Stimulated activated CD8-positive, alpha-beta memory T cell treated with anti-CD3 and anti-CD28 coated beads, Interleukin-7, amount 100 ng/mL, for 1 hour (primary cell): ENCODE measurements at places on chromosomes 1 and 21.

DNA sequence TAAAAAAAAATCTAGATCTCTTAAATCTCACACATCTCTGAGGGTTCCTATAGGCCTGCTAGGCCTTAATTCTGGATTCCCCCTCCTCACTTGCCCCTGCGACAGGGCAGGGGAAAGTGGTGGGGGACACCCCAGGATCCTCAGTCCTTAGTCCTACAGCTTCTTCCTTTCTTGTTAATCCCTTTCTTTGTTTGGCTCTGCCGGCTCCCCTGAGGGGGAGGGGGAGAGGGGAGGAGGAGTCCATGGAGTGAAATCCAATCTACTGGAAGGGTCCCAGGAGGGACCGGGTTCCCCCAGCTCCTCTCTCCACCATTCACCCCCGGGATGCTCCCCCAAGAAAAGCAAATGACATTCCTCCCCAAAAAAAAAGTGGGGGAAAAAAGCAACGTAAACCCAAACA lies 8.5 kb downstream of the MEX3A start:
- DNase-seq, result no peak

DNA sequence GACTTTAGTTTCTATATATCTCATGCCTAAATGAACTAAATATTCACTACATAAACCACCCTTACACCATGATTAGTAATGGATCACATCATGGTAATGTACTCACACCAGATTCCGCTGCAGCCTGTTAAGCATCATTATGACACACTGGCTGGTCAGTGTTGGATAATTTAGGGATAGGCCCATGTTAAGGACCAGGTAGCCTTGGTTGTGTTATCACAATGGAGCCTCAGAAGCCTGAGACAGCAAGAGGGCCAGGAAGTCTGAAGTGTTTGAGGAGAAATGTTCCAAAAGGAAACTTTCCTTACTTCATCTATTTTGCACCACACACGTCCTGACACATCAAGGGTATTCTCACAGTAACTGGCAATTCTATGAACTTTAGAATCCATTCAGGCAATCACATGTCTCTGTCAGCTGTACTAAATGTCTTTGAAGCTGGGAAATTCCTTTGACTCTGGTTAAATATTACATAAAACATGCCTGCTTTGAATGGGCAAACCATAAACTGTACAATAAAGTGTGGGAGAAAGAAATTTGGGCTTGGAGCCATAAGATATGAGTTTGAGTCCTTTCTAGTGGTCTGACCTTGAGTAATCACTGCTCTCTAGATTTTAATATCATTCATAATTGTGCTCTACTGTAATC lies 105.3 kb upstream of the DPT start:
- DNase-seq, result no peak

- DNase-seq, result no peak
These were observed 48.2 kb upstream of the A3GALT2 start for GRCh38 chr1:33369081-33369480.

DNA sequence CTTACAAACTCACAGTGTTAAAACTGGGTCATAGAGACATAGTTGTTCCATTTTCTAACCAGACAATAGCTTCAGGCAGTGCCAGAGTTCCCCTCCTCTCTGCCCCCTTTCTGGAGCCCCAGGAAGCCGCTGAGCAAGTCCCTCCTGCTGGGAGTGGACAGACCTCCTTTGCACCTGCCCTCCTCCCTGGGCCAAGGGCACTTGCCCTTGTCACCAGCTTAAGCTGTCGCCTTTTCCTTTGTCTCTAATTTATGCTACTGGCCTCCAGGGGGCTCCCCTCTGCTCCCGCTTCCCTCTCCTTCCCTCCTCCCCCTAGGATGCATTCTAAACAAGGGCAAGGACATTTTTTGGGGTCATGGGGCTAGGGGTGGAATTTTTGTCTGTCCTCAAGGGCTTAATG lies 182.4 kb downstream of the MIS18A start:
- no peak for DNase-seq

- DNase-seq, result no peak
These were observed 82.7 kb downstream of the NOS1AP start for GRCh38 chr1:162151900-162152829.

GRCh38 chr1:204414016-204414415 lies 2.4 kb upstream of the PPP1R15B start:
- DNase-seq, result no peak

DNA sequence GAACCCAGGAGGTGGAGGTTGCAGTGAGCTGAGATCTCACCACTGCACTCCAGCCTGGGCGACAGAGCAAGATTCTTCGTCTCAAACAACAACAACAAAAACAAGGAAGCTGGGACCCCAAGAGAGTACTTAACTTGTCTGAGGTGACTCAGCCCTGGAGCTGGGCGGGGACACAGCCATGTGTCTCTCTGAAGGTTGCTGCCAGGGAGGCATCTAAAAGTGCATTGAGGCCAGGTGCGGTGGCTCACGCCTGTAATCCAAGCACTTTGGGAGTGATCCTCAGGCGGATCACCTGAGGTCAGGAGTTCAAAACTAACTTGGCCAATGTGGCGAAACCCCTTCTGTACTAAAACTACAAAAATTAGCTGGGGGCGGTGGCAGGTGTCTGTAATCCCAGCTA lies 7.7 kb downstream of the IFI6 start:
- DNase-seq, result no peak

GRCh38 chr1:222373831-222374602 lies 173.9 kb downstream of the HHIPL2 start:
- DNase-seq, result no peak

DNA sequence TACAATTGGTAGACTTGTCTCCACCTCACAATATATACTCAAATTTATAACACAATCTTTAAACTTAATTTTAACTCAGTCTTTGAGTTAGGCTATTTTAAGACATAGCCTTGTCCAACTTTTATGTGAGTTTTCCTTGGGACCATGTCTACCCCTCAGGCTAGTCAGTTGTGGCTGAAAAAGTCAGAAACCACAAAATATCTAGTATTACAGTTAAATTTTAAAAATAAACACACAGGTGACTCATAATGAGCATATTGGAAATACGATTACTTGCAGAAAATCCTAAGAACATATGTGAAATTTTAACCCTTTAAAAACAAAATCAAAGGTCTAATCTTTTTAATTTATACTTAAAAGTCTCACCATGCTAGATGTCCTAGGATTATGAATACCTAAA lies 4.8 kb upstream of the ASB17 start:
- no peak for DNase-seq

- DNase-seq, result no peak
These were observed 4.6 kb upstream of the KCNA2 start for GRCh38 chr1:110610696-110611286.

GRCh38 chr1:163361123-163361934 lies 39.6 kb downstream of the NUF2 start:
- no peak for DNase-seq

DNA sequence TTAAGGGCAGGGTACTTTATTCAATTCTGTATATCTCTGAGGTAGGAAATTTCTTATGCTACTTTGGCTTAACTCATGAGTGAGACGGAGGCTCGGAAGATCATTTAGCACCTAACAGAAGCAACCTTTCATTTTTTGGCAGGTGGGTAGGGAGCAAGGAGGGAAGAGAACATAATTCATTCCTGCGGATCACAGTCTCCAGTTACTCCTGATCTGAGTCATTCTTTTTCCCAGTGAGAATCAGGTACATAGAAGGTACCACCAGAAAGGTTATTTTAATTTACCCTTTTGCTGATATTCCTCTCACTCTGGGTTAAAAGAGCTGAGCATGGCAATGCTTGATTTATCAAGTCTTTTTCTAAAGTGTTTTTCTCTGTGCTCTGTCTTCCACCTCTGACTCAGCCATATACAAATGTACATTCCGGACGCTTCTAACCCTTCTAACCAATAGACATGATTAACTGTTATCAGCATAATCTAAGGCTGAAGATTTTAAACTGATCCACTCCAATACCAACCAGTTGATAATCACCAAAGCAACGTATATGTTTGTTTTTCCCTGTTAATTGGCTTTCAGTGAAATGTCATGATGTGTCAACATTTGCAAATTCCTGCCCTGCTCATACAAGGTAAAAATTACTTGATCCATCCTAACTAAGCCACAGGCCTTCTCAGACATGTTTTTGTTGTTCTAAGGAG lies 271.7 kb downstream of the DUSP10 start:
- no peak for DNase-seq

DNA sequence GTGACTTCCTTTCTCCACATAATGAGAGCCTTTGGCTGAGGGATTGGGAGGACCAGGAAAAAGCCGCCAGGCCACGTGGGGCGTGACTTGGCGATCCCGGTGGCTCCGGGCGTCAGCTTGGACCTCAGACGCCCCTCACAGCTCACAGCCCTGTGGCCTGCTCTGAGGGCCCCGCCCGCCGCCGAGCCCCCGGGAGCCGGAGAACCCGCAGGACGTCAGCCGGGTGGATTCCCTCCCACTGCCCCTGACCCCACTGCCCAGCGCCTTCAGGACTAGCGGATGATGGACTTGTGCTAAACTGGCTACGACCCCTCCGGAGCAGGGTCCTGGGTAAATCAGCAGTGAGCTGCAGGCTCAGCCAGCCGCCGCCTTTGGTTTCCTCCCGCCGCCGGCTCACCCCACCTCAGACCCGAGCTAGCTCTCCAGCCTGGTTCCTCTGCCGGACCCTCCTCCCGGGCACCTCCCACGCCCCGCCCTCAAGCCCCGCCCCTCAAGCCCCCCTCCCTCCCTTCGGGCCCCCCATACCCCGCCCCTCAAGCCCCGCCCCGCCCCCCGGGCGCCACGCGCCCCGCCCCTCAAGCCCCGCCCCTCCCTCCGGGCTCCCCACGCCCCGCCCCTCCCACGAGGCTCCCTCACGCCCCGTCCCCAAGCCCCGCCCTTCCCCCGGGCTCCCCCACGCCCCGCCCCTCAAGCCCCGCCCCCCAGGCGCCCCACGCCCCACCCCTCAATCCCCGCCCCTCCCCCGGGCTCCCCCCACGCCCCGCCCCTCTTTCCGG lies 10.0 kb upstream of the FAAP20 start:
- no peak for DNase-seq

GRCh38 chr1:205456383-205456867 lies 580 bp upstream of the BLACAT1 start:
- DNase-seq, result no peak

DNA sequence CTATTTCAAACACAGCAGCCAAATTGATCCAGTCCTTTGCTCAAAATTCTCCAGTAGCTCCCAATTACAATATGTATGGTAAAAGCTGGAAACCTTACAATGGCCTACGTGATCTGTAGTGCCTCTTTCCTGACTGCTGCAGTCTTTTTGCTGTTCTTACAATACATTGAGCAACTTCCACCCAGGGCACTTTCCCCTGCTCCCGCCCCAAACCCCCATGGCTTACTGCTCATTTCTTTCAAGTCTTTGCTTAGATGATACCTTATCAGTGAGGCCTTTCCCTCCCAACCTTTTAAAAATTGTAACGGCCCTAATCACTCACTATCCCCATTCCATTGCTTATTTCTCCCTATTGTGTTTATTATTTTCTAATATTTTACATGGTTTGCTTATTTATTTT lies 43.9 kb upstream of the APOBEC4 start:
- no peak for DNase-seq

DNA sequence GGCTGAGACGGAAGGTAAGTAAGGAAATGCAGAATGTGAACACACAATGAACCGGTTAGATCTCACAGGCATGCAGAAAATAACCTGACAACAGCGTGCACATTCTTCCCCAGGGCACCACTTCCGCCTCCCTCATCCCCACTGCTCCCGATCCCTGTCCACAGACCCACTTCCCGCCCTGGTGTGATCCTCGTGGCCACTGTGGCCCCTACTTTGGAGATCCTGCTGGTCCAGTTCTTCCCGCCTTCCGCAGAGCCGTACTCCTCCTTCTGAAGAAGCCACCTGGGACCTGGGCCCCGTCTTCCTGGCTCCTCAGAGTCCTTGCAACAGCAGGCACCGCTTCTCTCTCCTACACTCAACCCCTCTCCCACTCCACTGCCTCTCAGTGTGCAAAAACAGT lies 1.4 kb upstream of the GSTM4 start:
- DNase-seq, result no peak

DNA sequence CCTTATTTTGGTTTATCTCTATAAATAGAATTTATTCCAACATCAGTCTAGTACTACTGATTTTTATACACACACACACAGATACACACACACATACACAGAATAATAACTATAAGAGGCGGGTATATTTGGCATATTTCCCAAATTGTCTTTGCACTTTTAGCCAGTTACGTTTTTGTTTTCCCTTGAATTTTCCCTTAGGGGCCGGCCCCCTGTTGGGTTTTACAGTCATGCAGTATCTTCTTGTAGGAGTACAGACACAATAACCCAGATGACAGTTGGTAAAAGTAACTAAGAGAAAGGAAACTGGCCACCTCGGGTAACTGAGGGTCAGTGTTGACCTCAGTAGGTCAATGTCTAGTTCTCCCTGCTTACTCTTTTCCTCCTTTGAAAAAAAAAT lies 50.9 kb downstream of the DISP1 start:
- DNase-seq, result no peak

- no peak for DNase-seq
These were observed 35.8 kb downstream of the ECE1 start for GRCh38 chr1:21254335-21254951.

DNA sequence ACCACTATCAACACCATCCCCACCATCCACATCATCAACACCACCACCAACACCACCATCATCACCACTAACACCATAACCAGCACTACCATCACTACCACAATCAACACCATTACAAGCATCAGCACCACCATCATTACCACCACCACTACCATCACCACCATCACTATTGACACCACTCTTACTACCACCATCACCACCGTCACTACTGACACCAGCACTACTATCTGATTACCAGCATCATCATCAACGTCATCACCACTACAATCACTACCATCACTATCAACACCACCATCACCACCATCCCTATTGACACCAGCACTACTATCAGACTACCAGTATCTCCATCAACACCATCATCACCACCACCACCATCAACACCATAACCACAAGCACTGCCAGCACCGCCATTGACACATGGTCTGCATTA lies 106.1 kb upstream of the RUNX3 start:
- no peak for DNase-seq

- no peak for DNase-seq
These were observed 41.1 kb downstream of the NKAIN1 start for GRCh38 chr1:31198600-31198999.

DNA sequence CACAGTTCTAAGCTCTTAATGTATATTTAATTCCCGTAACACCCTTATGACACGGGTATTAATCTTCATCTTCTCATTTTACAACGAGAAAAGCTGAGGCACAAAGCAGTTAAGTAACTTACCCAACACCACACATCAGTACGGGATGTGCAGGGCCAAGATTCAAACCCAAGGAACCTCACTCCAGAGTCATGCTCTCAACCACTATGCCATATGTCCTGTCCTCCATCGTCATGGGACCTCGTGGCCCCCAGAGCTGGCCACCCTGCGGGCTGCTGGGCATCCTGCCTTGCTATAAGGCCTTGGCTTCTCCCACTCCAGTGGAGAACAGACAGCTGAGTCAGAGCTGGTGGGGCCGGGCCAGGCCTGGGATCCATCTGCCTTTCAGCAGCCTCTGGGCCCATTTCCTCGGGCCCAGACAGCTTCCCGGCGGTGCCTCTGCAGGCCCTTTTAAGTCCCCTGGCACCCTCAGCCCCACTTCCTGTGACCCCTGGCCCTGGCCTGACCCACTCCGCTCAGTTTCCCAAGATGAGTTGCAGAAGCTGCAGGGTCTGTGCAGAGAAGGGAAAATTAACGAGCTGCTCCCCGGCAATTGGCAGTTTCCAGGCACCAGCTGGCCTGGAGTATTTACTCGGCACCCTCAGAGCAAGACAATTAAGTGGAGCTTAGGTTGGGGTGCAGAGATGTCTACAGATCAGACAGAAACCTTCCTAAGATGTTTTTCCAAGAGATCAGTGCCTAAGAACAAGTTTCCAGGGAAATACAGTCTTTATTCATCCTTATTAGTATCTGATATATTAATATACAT lies 98.2 kb downstream of the EPHB2 start:
- DNase-seq, result no peak
